ENCODE measurements at places on chromosomes 1 and 21.

- DNase-seq = no peak
Measured at GRCh38 chr1:39782103-39782502, 6.6 kb downstream of the BMP8B start.

GRCh38 chr1:107430540-107431228 lies 289.8 kb downstream of the NTNG1 start:
- DNase-seq = peak; percentile 50

DNA sequence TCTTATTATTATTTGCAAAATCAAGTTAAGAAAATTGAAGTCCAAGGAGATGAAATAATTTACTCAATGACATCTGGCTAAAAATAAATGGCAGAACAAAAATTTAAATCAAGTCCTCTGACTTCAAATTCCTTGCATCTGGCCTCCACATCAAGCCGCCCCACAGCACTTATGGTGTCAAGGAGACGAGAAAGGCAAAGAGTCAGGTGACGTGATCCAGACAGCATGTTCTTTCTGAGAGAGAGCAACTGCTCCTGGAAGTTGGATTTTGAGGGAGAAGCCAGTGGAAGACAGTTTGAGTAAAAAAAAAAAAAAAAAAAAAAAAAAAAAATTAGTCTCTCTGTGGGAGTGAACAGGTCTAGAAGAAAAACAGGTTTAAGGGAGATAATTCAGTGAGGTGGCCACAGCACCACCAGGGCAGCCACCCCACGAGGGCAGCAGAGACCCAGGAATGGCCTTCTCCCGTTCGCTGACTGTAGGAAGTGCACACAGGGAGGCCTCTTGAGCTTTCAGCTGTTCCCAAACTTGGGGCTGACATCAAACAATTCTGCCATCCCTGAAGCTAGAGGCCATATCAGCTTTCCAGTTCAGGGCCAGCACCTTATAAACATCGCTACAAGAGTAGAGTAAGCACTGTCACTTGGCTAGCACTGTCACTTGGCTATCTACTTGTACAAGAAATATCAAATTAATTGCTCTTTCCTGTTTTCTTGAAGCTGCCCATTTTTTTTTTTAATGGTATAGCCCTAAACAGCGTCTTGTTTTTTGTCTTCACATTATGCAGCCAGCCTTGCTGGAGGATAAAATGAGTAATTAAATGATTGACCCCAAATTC lies 7.8 kb downstream of the C1orf162 start:
- peak; percentile 76 for DNase-seq

- DNase-seq = peak; percentile 68
Measured at GRCh38 chr1:116476321-116476720, 94.5 kb downstream of the CD58 start.

DNA sequence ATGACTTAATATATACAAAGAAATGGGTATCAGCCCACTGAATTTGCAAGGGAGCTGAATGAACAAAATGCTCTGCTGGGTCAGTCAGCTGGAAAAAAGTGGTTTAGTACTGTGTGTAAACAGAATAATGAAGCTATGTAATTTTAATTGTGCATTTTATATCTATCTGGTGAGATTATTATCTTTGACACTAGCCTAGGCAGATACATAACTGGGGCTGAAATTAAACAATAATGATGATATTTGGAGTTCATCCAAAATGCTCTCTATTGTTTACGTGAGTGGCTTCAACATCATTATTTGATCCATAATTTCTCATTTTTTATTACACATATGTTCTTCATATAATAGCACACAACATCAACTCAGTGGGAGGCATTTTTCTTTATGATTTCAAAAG lies 208.5 kb upstream of the SNX7 start:
- DNase-seq = no peak

- DNase-seq = no peak
Measured at GRCh38 chr1:81053826-81054225, 746.9 kb upstream of the ADGRL2 start.

DNA sequence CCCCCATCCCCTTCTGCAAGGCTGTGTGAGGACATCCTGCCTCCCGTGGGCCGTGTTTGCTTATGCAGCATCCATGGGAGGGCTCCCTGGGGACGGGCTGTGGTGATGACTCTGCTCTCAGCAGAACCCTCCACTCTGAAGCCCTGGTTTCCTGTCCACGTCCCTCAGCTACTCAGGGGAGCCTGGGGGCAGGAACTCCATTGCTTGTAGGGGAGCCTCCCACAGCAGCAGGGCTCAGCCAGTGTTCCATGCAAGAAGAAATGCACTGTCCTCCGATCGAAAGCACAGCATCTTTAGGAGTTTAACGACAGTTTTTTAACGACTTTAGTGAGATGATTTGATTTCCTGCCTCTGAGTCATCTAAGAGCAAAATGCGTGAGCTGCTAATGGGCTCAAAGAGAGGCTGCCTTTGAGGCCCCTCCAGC lies 8.3 kb upstream of the KCNAB2 start:
- no peak for DNase-seq

GRCh38 chr1:9449110-9449627 lies 90.1 kb upstream of the SLC25A33 start:
- no peak for DNase-seq

- peak; percentile 79 for DNase-seq
Measured at GRCh38 chr1:173506437-173506836, 29.3 kb downstream of the PRDX6 start.

DNA sequence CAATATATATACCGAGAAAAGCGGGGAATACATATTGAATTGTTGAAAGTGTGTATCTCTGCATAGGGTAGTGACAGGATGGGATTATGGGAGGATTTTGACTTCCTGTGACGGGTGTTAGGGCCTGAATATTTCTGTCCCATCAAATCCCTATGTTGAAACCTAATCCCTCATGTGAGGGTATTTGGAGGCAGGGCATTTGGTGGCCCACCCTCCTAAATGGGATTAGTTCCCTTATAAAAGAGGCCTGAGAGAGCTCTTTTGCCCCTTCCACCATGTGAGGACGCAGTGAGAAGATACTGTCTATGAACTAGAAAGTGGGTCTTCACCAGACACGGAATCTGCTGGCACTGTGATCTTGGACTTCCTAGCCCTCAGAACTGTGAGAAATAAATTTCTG lies 137.3 kb downstream of the ZSCAN20 start:
- DNase-seq = no peak

- no peak for DNase-seq
Measured at GRCh38 chr21:29231756-29232529, 66.8 kb upstream of the BACH1 start.

GRCh38 chr1:223334156-223334555 lies 29.8 kb downstream of the SUSD4 start:
- DNase-seq = no peak

- DNase-seq = no peak
Measured at GRCh38 chr21:34859976-34860653, 189.0 kb downstream of the RUNX1 start.

DNA sequence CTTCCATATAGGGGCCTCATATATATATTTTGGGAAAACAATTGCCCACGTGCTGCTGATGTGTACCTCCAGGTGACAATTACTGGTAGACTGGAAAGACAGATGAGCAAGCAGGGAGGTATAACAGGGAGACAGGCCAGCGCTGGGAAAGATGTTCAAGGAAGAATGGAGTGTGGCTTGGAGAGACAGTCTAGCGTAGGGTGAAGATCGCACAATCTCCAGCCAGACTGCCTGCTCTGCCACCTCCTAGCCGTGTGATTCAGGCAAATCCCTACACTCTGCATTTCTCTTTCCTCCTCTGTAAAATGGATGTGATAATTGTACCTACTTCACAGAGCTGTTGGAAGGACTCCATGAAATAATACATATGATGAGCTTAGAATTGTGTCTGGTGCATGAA lies 66.1 kb downstream of the TMCO4 start:
- DNase-seq = no peak

- no peak for DNase-seq
Measured at GRCh38 chr1:27496604-27497155, 6.7 kb upstream of the WASF2 start.

DNA sequence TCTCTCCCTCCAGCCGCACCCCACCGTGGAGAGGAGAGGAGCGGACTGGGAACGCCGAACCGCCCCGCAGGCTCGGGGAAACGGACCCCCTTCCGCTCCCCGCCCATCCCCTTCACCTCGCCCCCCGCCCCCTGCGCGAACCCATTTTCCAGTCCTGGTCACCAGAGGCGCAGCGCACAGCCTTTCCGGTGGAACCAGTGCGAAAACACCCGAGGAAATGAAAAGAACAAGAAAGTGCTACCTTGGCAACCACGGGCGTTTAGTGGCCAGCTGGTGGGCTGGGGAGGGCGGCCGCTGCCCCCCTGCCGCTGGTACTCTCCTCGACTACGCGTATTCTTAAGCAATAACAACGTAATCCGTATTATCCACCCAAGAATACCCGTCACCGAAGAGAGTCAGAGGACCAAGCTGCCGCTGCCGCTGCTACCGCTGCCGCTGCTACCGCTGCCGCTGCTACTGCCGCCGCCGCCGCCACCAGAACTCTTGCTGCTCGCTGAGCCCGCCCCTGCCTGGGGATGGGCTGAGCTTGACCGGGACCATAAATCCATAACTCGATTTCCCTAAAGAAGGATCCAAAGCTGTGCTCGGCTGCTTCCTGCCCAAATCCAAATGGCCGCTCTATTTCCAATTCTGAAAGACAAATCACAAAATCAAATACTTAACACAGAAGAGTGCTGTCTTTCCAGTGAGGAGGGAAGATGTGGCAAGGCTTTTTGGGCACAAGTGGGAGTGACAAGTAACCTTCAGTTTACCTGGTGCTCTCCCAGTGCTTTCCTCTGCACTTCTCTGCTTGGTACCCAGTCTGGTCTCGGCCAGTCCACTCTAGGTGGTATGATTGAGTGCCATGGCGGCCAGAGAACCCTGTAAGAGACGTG lies 125.2 kb upstream of the DPYD start:
- DNase-seq = no peak

DNA sequence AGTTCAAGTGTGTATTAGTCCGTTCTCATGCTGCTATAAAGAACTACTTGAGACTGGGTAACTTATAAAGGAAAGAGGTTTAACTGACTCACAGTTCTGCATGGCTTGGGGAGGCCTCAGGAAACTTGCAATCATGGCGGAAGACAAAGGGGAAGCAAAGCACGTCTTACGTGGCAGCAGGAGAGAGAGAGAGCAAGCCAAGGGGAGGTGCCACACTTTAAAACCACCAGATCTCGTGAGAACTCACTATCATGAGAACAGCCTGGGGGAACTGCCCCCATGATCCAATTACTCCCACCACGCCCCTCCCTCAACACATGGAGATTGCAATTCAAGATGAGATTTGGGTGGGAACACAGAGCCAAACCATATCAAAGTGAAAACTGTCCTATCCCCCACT lies 4.1 kb upstream of the MIS18A start:
- DNase-seq = no peak

GRCh38 chr1:204345438-204345841 lies 14.3 kb downstream of the PLEKHA6 start:
- no peak for DNase-seq

- no peak for DNase-seq
Measured at GRCh38 chr1:172970186-172970585, 80.6 kb downstream of the TNFSF18 start.

DNA sequence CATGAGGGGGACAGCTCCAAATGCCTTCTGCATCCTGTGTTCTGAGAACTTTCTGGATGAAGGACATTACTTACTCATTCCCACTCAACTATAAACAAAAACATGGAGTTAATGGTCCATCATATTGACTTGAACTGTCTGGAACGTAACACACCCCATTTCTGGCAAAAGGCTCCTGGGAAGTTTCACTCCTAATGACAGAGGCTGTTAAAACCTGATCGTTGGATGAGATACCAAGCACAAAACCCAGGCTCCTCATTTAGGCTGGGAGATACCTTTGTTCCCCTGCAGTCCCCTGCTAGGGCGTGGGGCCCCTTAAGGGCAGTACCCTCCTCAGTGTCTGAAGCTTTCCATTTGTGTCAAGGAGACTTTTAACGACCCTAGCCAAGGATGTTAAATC lies 78.9 kb downstream of the RHOU start:
- no peak for DNase-seq

DNA sequence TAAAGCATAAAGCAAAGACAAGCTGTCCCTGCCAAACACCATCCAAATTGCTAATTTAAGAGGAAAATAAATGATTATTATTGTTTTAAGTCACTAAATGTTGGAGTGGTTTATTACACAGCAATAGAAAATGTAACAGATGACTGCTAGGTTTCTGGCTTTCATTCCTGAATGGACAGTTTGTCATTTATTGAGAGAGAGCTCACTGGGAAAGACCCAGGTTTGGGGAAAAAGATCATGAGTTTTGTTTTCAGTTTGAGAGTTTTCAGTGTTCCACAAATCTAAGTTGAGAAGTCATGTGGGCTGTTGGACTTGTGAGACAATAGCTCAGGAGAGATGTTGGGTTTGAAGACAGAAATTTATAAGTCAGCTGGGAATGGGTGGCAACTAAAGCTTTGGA lies 5.4 kb downstream of the GPA33 start:
- no peak for DNase-seq

DNA sequence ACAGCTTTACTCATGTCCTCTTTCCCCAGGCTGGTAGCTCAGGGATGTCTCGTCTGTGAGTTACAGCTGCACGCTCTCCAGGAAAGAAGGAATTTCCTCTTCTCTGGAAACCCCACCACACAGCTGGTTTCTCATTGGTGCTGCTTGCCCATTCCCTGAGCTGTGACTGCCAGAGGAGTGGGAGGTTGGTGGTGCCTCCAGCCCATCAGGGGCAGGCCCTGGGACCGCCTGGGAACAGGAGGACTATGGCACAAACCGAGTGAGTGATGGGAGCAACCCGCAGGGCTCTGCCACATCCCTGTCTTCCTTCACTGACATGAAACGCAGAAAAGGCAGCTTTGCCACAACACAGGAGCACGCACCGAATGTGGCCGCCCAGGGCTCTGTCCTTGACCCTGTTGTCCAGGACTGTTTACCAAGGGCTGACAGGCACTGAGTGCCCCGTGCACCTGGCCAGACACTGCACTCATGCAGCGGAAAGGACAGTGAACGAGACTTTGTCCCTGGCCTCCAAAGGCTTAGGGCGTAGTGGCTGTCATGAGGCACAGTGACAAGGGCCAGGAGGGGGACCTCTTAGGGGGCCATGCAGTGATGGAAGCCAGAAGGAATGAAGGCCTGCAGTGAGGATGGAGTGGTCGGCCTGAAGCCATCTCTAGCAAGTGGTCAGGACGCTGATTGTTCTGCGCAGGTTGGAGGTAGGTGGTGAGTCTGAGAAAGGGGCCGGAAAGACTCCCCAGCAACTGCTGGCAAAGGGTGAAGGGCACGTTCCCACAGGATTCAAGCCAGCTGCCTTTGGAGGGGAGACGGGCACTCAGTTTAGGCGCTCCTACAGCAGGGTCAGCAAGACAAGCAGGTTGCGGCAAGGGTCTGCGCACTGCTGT lies 1.7 kb upstream of the CCNL2 start:
- DNase-seq = no peak
